ENCODE measurements at places on chromosomes 2 and 18.

GRCh38 chr2:65878011-65878340 lies 445.6 kb upstream of the SPRED2 start:
- DNase-seq, result no peak

GRCh38 chr2:223944703-223945531 lies at the start of gene WDFY1:
Gene WDFY1, minus strand, starts transcription at chr2:223945335. Its CDS starts 51 bp downstream, at chr2:223945284.
- peak; percentile 60 for DNase-seq

- no peak for DNase-seq
Observed at GRCh38 chr2:38267270-38267925, 109.7 kb downstream of the ATL2 start.

- no peak for DNase-seq
Observed at GRCh38 chr18:54480616-54481015, 110.4 kb upstream of the DYNAP start.

DNA sequence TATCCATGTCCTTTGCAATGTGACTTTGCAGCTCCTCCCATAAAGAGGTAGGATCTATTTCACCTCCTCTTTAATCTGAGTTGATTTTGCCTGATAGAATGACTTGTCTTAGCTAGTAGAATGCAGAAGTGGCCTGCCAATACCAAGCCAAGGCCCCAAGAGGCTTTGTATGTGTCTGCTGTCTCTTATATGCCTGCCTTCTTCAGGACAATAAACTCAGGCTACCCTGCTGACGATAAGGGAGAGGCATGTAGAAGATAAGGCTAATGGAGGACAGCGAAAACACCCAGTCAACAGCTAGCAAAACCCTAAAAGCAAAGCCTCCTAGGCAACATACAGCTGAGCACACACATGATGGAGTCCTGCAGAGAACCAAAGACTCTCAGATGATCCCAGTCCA lies 1.8 kb upstream of the ZC3H8 start:
- DNase-seq, result no peak

GRCh38 chr2:239466061-239466754 lies 65.4 kb upstream of the HDAC4 start:
- no peak for DNase-seq

GRCh38 chr2:201559067-201559710 lies 84.1 kb downstream of the TMEM237 start:
- DNase-seq, result no peak

DNA sequence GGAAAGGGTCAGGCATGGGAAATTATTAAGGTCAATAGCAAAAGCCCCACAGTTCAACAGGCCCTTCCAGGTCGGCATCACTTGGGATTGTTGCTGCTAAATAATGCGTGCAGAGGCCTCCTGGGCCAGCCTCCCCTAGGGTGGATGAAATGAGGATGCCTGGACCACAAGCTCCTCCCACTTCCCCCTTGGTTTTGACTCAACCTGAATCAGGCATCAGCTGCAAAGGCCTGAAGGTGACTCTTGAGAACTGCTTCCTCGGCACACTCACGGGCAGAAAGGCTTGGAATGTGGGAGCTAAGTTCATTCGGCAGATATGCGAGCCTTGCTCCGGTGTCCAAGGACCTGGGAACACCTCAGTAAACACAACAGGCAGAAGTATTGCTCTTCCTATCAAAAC lies 69.3 kb downstream of the MBP start:
- DNase-seq, result peak; percentile 65

- DNase-seq, result no peak
Observed at GRCh38 chr18:36702401-36703013, 126.3 kb downstream of the TPGS2 start.
